ENCODE measurements at places on chromosomes 4 and X.

DNA sequence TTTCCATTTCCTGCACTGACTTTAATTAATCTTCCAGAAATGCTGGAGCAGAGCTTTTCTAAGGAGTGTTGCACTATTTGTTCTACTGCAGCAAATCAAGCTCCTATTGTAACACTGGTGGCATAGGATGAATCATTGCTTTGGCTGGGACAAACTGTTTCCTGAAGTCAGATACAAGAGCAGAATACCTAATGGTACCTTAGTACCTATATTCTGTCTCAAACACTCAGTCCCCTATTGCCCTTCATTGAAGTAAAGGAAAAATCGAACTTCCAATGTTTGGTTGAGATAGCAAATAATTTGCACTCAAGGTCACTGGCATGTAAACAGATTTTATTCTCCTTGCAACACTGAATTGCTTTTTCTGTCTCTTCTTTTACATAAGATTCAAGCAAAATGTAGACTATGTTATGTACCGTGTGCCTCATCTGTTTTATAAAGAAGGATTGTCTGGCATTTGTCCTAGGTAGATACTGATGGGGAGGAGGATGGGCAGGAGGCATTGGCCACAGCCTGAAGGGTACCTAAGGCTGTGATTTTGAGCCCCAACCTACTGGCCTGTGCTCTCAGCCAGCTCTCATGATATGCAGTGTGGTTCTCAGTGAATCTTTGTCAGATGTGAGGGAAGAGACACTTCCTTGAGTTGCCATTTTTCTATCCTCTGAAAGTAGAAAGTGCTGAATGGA, 141.6 kb downstream of the AASDH start:
- no peak for DNase-seq

- DNase-seq, result peak; percentile 81
Observed at GRCh38 chr4:4488405-4489404, 53.1 kb downstream of the STX18 start.

- no peak for DNase-seq
Observed at GRCh38 chr4:7700665-7701064, 239.0 kb downstream of the AFAP1 start.

- no peak for DNase-seq
Observed at GRCh38 chrX:10043386-10043785, 76.2 kb downstream of the CLDN34 start.

DNA sequence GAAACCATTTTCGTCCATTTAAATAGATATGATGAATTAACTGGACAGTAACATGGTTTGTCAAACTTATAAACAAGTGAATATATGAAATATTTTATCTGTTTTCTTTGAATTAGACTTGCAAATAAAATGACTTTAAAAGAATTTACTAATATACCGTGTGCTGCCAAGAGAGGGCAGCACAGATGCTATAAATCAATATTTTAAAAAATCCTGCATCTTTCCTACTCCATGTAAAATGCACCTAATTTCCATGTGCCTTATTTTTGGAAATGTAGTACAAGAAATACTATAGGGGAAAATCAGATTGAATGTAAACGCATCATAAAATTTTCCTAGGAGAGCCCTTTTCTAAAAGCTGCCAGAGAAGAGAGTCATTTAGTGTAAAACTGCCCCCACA, 62.2 kb downstream of the PRKX start:
- DNase-seq, result no peak

GRCh38 chr4:76962406-76963130, 13.0 kb downstream of the SEPTIN11 start:
- no peak for DNase-seq

- no peak for DNase-seq
Observed at GRCh38 chrX:45766981-45767501, 566.4 kb upstream of the DIPK2B start.

DNA sequence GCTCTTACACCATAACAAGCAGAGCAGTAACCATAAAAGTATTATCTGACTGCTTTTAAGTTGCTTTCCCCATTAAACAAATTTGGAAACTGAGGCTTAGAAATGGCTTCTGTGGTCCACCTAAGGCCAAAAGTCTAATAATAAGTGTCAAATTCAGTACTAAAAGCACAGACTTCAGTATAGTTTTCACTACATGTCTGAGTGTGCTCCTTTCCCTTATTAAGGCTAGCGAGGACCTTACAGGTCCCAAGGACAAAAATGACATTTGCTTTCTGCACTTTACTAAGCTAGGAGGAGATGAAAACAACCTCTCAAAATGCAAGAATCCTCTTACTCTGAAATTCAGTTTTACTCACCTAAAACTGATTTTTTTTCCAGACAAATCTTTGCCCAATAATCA, 127.2 kb downstream of the ENOX2 start:
- DNase-seq, result no peak

DNA sequence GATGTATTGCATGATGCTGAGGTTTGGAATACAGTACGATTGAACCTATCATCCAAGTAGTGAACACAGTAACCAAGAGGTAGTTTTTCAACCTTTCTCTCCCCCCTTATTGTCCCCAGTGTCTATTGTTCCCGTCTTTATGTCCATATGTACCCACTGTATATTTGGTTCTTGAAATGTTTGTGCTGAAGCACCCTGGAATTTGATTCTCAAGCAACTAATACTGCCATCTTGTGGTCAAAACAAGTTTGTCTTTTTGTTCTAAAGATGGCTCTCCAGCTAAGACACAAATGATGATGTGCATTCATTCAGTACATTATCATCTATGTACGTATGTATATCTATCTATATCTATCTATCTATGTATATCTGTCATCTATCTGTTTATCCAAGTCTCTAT, 33.5 kb upstream of the DCX start:
- DNase-seq, result no peak

- no peak for DNase-seq
Observed at GRCh38 chrX:109372291-109372690, 109.6 kb downstream of the GUCY2F start.

DNA sequence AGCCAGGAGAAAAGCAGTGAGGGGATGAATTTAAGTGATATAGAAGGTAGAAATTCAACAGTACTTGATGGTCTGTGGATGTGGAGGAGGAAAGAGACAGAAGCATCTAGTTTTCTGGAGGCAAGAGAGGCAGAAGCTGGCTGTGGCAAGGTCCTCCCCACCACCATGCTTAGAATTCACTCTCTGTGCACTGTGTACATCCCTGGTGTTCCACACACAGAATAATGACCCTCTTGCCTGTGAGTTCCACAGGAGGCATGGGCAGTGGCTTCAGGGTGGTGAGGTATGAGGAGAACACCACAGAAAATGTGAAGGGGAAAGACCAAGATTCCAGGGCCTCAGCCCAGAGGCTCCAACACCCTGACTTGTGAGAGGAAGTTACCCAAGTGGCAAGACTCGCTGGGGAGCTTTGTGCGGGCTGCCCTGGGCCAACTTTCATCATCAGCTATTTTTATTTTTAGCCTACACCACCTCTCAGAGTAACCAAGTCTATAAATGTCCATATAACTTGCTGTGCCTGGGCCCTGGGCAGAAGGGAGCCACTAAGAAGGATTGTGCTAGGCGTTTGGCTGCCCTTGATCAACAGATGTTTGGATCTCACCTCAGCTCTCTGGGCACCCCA, 7.8 kb upstream of the INTS6L start:
- no peak for DNase-seq

- DNase-seq, result peak; percentile 54
Observed at GRCh38 chrX:148310426-148311165, 189.8 kb upstream of the AFF2 start.

DNA sequence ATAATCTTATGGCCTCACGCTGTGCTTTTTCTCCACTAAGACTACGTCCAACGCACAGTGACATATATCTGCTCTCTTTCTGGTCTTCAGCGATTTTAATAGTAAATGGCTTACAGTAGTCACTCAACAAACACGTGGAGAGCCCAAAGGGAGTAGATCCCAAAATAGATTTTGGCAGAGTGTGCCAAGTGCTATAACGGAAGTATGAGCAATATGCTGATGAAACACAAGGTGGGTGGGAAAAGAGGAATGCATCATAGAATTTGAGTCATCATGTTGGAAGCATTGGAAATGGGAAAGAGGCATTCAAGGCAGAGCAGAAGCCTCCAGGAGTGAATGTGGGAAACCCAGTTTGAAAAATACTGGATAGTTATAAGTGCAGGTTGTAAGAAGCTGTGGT, 129.1 kb upstream of the LDB2 start:
- DNase-seq, result no peak
